ENCODE measurements at places on chromosomes 4 and X.

GRCh38 chr4:2537011-2537830 lies 774 bp downstream of the FAM193A start:
- peak; percentile 70 for DNase-seq

- peak; percentile 56 for DNase-seq
These were observed 46.9 kb upstream of the SLC25A4 start for GRCh38 chr4:185096032-185096653.

- DNase-seq = peak; percentile 37
These were observed 250.7 kb downstream of the NAP1L3 start for GRCh38 chrX:93422693-93423092.

DNA sequence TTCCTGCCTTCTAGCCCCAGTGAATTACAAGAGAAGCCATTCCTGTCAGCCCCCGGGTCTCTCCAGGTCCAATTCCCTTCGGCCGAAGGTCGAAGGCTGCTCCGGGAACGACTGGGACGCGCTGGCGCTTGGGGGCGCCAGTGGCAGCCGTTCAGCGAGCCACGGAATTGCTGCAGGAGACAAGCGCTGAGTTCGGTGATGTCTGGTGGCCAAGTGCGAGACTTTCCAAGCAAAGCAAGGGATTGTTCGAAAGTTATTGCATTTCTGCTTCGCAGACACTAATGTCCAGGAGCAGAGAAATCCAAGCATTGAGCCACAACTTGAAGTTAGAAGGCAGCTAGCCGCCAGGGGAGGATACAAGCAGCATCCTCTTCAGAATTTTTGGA lies 1.1 kb upstream of the DKK2 start:
- no peak for DNase-seq

DNA sequence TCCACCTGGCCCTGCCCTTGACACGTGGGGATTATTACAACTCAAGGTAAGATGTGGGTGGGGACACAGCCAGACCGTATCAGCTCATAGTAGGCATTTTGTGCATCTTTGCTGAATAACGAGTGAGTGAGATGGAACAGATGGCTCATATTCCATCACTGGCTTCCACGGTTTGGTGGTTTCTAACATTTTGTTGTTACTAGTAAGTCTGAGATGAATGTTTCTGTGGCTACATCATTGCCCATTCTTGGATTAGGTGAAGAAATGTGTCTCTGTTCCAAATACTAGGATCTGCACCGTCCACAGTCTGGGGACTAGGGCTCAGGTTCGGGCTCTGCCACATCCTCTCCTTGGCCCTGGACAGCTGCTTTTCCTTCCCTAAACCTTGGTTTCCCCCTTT lies 3.6 kb downstream of the ABLIM2 start:
- DNase-seq = no peak

DNA sequence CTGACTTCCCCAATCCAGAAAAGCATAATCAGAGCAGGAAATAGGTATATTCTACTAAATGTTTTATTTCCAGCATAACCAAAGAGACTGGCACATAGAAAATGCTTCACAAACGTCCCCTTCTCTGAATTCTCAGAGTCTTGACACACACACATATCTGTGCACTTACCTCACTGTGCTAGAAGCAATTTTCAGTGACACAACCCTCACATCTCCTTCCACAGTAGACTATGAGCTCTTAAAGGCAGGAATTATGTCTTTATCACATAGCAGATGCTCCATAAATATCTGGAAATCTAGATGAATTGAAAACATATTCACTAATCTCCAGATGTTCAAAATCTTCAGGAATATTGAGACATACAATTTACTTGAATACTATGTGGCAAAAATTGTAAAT lies 5.9 kb downstream of the SOWAHB start:
- no peak for DNase-seq

DNA sequence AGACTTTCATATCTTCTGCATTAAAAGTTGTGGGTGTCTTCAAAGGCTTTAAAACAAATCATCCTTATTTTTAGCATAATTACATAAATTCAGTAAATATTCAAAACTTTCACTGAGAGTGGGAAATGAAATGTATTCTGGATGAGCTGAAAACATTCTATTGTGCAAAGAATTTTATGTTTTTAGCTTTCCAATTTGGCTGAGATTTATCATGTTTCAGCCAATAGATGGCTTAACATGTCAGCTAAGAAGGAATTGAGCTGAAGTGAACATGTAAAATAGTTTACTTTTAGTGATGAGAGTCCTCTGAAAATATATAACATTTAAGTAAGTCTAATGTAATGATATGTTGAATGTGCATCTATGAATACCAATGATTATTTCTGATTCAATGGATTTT lies 213.5 kb upstream of the GIMD1 start:
- no peak for DNase-seq

- DNase-seq = no peak
These were observed 2.7 kb upstream of the MGARP start for GRCh38 chr4:139282721-139283075.

GRCh38 chr4:42401171-42401570 lies 3.9 kb downstream of the SHISA3 start:
- DNase-seq = no peak

DNA sequence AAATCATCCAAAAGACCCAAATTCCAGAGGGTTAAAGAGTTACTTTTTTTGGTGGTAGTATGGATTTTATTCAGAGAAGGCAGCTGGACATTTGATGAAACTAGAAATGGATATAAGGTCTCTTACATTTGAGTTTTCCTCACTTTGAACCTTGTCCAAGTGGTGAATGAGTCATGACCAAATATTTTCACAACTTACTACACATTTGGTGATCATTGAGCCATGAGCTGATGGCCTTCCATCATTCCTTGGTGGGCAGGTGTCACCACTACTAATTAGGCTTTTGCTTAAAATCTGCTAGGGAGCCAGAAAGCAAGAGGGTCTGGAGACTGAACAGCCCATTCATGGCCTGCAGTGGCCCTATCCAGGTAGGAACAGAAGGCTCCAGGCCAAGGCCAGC lies 620.2 kb upstream of the INTU start:
- DNase-seq = no peak

DNA sequence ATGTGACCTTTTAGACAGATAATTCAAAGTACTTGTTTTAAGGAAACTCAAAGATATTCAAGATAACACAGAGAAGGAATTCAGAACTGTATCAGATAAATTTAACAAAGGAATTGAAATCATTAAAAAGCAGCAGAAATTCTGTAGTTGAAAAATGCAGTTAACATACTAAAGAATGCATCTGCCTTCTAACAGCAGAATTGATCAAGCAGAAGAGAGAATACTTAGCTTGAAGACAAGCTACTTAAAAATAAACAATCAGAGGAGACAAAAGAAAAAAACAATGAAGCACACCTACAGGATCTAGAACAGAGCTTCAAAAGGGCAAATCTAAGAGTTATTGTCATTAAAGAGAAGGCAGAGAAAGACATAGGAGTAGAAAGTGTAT lies 123.0 kb upstream of the TET2 start:
- DNase-seq = no peak

- no peak for DNase-seq
These were observed 220.3 kb downstream of the CHIC2 start for GRCh38 chr4:53844133-53844532.

- DNase-seq = no peak
These were observed 477.7 kb downstream of the PDGFC start for GRCh38 chr4:156493858-156494257.

GRCh38 chrX:47683829-47684205 lies 24.8 kb upstream of the UXT start:
- no peak for DNase-seq

DNA sequence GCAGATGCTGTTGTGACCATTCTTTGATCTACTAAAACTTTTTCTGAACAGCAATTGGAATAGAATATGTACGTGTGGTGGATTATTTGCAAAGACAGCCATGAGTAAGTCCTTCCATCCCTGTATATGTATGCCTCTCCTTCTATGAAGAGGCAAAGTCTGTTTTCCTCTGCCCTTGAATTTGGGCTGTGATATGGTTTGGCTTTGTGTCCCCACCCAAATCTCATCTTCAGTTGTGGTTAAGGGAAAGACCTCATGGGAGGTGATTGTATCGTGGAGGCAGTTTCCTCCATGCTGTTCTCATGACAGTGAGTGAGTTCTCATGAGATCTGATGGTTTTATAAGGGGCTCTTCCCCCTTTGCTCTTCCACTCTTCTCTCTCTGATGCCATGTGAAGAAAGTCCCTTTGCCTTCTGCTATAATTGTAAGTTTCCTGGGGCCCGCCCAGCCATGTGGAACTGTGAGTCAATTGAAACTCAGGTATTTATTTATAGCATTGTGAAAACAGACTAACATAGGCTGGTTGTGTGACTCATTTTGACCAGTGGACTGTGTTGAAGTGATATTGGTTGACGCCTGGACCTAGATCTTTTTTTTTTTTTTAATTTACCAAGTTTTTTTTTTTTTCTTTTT lies 108.3 kb upstream of the CAMK2D start:
- no peak for DNase-seq

- DNase-seq = no peak
These were observed 4.5 kb downstream of the DDX3X start for GRCh38 chrX:41338436-41338835.

DNA sequence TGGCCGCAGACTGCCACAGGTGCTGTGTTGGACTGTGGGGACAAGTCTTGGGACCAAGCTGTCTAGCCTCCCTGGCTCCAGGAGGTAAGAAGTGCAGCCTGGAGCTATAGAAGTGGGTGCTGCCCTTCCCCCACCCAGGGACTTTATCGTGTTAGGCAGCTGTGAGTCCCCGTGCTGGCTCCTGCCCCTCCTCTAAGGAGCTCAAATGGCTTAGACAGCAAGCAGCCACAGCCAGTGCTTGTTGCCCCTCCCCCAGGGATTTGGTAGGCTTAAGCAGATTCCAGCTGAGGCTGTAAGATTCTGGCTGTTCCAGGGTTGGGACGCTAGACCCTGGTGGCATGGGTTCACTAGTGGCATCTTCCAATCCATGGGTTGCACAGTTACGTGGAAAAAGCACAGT lies 979.4 kb upstream of the PCDH10 start:
- DNase-seq = no peak

DNA sequence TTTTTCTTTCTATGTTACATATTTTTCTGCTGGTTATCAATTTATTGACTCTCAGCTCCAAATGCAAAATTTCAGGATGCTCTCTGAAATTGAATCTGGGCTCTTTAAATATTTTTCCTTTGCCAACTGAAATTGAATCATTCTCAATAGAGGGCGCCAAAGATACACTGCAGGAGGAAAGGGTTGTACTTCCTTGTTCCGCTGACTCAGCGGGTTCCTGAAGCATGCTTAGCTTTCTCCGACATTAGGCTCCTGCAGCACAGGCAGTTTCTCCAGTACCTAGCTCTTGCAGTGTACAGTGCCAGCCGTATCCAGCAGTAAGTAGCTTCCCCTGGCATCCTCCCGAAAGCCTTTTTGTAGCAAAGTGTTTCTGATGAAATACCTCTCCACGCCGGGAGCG lies 28.8 kb upstream of the CFAP47 start:
- DNase-seq = peak; percentile 64

GRCh38 chr4:5976921-5977320 lies 41.3 kb downstream of the C4orf50 start:
- no peak for DNase-seq

DNA sequence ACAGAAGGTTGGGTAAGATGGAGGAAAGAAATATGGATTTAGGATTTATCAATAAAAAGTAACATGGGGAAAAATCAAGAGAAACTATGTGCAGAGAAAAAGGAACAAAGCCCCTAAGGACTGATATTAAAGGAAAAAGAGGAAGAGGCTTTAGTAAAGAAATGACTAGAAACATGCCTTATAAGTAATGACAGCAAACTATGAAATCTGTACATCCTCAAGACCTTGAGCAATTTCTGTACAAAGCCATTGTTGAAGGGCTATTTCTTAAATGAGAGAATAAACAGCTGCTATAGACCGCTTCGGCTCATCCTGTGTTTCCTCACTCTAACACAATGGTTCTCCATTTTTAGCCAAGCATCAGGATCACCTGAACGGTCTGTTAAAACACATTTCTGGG lies 180.3 kb upstream of the ATOH1 start:
- DNase-seq = no peak

- peak; percentile 35 for DNase-seq
These were observed 42.2 kb upstream of the CXCL8 start for GRCh38 chr4:73698217-73698616.

DNA sequence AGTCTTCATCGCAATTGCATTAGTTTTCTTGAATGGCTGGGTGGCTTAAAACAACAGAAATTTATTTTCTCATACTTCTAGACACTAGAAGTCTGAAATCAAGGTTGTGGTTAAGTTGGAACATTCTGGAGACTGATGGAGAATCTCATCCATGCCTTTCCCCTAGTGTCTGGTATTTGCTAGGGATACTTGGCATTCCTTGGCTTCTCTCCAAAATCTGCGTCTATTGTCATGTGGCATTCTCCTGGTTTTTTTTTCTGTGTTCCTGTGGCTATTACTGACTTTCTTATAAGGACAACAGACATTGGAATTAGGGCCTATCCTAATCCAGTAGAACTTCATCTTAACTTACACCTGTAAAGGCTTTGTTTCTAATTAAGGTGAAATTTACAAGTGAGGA lies 272.8 kb upstream of the EPHA5 start:
- no peak for DNase-seq

GRCh38 chrX:84186603-84187532 lies 1.1 kb downstream of the RPS6KA6 start:
- DNase-seq = no peak

DNA sequence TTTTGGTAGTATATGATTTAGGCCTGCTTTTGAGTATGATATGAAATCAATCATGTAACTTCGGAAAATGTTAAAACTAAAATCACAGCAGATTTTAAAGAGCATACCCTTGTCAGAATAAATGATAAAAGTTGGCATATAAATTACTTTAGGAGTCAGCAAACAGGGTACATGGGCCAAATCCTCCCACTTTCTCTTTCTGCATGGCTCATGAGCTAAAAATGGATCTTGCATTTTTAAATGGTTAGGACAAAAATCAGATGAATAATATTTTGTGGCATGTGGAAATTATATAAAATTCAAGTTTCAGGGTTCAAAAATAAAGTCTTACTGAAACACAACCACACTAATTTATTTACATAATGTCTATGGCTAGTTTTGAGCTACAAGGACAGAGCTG lies 214.9 kb downstream of the GASK1B start:
- no peak for DNase-seq

DNA sequence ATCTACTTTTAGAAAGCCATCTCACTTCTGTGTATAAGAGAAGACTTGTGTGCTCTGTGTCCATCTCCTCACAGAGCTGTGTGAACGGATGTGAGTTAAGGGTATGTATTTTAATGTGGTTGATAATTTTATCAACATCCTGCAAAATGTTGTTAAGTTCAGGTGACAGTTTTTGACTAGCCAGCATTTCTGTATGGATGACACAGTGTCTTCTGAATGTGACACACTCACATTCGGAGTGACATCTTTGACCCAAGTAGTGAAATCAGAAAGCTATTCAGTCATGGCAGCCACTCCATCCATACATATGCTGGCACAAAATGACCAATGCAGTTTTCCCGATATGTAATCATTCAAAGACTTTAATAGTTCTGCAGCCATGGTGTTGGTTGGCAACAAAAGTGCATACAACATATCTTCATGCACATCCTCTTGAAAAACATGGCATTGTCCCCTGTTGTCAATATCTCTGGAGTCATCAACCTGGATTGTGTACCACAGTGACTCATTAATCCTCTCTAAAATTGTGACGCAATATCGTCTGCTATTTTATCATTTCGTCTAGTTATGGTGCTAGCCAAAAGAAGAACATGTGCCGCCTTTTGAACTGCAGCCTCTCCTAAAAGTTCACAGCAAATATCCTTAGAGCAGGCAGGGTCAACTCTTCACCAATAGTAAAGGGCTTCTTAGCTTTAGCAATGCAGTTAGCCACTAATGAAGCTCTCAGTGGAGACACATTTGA lies 6.8 kb upstream of the FGF2 start:
- peak; percentile 33 for DNase-seq

GRCh38 chr4:35500812-35501211 lies 743.5 kb downstream of the ARAP2 start:
- no peak for DNase-seq

All from NB4 (cell line).